ENCODE measurements at places on chromosomes 13 and 19. TPM values are rescaled to one million over a fixed set of nuclear protein-coding genes. Genes with fewer than 3 reads are reported as not detected.

The SERPINE3 gene
- total RNA-seq: not detected

The RNF17 gene
- not detected for total RNA-seq

The HAUS8 gene
- total RNA-seq: 6.1 TPM

DNA sequence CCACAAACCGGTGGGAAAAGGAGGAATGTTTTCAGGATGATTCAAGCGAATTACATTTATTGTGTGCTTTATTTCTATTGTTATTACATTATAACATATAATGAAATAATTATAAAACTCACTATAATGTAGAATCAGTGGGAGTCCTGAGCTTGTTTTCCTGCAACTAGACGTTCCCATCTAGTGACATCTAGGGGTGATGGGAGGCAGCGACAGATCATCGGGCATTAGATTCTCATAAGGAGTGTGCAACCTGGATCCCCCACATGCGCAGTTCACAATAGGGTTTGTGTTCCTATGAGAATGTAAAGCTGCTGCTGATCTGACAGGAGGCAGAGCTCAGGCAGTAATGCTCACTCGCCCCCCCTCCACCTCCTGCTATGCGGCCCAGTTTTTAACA is 54.5 kb downstream of the SPTBN4 start:
- DNase-seq: no peak

- no peak for DNase-seq
Observed at GRCh38 chr13:57846600-57847173, 215.1 kb downstream of the PCDH17 start.

DNA sequence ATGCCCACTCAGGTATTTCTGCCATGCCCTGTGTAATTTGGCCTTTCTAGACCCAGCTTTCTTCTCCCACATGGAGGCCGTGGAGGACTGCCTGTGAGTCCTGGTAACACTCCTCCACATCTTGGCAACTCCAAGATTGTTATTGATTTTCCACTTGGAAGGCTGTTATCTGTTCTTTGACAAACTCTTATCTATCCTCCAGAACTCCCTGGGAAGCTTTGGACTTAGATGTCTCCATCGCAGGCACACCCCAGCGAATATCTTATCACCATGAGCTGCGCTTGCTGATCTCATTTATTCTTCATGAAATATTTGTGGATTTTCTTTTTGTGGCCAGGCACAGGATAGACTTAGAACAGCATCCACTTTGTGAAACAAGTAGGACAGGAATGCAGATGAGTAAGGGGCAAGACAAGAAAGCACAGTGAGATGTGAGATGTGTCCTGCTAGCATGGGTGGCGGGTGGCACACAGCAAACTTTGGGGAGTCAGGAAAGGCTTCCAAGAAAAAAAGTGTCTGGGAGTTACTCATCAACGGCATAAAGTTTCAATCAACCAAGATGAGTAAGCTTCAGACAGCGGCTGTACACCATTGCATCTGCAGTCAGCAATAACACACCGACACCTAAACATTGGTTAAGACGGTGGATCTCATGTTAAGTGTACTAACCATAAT is 84.5 kb upstream of the IRS2 start:
- no peak for DNase-seq

DNA sequence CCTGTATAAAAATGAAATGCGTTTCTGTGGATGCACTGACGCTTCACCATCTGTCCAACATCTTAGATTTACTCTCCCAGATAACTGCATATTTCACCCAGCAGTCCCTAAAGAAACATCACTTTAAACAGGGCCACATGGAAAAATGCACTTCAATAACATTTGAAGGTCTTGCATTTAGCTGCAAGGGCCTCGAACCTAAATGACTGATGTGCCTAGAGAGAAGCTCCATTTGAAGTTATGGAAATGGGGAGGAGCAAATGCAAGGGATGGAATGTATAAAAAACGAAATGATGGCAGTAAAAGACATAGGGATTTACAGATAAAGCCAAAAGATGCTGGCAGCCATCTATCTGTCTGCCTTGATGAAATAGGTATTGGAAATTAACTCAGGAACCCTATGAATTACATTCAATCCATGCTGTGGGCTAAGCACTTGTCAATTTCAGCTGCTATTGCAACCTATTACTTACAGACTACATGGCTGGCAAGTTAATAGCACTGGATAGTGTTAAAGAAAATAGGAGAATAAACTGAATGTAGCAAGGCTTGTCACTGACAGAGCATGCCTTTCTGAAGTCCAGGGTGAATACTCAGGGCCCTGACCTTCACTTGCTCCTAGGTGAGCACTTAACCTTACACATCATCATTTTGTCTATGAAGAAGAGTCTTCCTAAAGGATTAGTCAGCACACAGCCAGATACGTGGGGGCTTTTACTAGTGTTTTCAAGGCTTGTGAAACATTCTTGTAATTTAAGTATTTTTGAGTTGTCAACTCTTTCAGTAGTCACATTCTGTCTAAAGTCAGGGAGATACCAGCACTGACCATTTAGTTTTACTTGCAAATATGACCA is 963.4 kb downstream of the PCDH17 start:
- no peak for DNase-seq
